Tongue (tissue), 3 donors: ENCODE measurements at places on chromosomes 7 and 10.

DNA sequence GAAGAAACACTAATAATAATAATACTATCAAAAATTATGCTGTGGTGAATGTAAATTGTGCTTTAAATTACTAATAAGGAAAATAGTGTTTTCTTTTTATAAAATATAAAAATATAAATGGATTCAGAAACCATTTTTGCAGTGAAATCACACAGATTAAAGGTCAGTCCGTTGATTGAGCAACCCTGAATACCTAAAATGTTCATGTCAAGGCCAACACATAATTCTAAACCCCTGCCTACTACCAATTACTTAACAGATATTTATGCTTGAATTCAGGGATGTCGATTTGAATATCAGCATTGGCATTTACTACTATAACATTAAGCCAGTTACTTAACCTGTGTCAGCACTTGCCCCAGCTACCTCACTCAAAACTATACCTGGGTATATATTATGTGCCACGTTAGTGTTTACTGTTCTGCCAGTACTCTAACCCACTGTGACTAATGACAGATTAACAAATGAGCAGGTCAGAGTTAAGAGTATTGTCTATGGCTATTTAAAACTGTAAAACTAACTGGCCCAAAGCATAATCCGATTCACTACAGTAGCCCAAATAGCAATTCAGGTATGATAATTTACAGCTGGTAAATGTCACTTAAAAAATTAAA, 165.0 kb downstream of the KMT2E start:
- DNase-seq: no peak

DNA sequence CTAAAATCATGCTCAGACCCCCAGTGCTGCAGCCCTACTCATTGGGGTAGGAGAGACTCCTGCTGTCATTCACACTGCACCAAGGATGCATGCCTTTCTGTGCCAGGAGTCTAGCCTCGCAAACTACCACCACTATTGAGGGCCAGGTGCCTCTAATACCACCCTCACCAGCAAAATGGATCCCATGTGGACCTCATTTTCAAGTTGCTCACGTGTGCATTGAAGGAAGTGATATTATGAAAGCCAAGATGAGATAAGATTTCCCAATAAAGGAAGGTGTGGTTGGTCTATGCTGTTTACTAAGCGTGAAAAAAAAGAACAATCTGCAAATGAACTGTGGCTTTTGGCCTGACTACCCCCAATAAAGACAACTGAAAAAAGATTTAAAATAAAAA, 7.2 kb upstream of the LAMTOR4 start:
- no peak for DNase-seq

GRCh38 chr7:28093623-28094232, 86.9 kb downstream of the JAZF1 start:
- DNase-seq: peak; percentile 77

DNA sequence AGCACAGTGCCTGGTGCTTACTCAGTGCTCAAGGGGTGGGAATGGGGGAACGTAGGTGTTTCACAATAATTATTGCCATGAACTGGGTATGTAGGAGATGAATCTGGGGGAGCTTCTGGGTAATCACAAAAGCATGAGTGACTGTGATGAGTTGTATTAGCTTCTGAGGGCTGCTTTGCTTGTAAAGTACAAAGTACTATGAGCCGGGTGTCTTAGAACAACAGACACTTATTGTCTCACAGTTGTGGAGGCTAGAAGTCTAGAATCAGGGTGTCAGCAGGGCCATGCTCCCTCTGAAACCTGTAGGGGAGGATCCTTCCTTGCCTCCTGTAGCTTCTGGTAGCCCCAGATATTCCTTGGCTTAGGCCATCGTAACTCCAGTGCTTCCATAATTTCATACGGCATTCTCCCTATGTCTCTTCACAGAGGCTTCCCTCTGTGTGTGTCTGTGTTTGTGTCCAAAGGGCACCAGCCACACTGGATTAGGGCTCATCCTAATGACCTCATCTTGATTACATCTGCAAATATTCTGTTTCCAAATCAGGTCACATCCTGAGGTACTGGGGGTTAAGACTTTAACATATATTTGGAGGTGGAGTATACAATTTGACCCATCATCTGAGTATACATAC, 84.8 kb upstream of the AGBL3 start:
- no peak for DNase-seq

- peak; percentile 62 for DNase-seq
These were observed 62.7 kb downstream of the ADCYAP1R1 start for GRCh38 chr7:31114593-31115343.

DNA sequence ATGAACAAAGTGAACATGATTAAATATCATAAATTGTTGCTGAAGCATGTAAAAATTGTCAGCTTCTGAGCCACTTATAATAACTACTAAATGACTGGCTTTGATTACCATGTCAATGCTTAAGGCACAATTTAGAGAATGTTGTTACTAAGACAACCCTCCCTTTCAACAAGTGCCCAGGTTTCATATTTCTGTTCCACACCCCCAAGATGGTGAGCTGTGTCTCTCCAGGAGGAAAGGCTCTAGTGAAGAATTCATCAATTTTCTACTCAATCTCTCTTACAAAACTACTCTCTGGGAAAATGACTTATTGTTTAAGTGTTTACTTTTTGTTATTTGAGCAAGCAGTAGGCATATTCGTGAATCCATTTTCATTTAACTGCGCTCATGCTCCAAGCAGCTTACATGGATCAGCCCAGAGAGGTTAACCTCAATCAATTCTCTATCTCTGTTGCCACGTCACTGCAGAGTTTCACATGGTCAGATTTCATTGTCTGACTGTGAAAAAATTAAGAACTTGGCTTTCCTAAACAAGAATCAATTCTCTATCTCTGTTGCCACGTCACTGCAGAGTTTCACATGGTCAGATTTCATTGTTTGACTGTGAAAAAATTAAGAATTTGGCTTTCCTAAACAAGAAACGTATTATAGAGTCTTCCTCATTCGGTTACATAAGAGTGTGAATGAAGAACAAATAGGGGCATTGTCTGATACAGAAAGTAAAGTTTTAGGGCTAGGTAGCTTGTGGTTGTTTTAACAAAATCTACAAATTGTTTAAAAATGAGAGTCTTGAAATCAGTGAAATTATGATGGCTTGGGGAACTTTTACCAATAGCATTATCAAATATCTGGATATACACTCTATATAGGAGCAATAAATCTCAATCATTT, 49.7 kb downstream of the CCDC71L start:
- DNase-seq: peak; percentile 15

DNA sequence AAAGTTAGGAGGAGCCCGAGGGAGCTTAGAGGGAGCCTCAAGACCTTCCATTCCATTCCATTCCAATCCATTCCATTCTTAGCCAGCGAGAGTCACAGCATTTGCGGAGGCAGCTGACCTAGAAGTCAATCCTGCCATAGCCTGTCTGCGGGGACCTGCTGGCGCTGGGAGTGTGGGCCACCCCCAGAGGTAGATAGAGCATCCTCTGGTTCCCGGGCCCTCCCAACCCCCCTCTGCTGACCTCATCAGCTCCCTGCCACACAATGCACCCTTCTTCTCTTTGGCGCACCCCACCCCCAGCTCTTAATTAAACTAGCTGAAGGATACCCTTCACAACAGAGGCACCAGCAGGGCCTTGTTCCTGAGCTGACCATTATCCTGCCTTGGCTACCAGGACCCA, 152.5 kb upstream of the ZMIZ1 start:
- DNase-seq: no peak

DNA sequence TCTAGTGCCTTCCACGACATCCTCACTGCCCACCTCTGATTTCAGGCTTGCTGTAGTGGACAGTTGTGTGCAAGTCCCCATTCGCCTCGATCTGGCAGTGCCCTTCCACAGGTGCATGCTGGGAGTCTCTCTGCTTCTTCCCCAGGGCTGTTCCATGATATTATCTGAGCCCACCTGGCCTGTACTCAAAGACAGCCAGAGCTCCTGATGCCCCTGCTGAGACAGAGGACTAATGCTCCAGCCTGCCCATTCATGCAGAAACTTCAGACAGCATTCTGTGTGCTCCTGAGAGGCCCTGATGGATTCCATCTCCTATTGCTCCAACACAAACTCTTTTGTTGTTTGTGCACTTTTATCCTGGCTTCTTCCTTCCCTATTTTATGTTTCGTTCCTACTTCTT, 164.8 kb upstream of the PRSS58 start:
- no peak for DNase-seq

GRCh38 chr10:128080231-128080630, 46.0 kb downstream of the MKI67 start:
- no peak for DNase-seq

DNA sequence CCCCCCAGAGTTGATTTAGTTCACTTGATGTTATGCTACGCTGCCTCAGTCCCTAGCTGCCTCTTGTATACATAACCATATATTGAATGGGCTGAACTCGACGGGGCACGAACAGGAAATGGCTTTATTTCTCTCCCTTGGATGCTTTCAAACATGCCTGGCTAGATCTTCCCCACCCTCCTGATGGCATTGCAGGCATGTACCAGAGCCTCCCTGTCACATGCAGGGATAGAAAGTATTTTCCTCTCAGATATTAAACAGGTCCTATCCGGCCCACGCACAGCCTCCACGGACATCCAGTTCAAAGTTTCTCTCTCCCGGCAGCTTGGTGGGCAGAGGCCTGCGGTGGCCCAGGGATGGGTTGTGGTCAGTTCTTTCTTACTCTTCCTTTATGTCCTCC, 422.1 kb downstream of the RPS24 start:
- DNase-seq: no peak

GRCh38 chr7:111356941-111357340, 205.4 kb downstream of the IMMP2L start:
- DNase-seq: no peak

GRCh38 chr10:100847440-100847839, 65.3 kb upstream of the SLF2 start:
- no peak for DNase-seq

DNA sequence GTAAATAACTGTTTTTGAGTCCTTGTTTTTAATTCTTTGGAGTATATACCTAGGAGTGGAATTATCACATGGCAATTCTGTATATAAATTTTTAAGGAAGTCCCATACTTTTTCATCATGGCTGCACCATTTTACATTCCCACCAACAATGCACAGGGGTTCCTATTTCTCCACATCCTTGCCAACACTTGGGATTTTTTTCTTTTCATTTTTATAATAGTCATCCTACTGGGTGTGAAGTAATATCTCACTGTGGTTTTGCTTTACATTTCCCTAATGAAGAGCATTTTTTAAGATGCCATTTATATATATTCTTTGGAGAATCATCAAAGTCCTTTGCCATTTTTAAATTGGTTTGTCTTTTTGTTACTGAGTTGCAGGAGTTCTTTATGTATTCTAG, 89.7 kb downstream of the ARID5B start:
- no peak for DNase-seq

DNA sequence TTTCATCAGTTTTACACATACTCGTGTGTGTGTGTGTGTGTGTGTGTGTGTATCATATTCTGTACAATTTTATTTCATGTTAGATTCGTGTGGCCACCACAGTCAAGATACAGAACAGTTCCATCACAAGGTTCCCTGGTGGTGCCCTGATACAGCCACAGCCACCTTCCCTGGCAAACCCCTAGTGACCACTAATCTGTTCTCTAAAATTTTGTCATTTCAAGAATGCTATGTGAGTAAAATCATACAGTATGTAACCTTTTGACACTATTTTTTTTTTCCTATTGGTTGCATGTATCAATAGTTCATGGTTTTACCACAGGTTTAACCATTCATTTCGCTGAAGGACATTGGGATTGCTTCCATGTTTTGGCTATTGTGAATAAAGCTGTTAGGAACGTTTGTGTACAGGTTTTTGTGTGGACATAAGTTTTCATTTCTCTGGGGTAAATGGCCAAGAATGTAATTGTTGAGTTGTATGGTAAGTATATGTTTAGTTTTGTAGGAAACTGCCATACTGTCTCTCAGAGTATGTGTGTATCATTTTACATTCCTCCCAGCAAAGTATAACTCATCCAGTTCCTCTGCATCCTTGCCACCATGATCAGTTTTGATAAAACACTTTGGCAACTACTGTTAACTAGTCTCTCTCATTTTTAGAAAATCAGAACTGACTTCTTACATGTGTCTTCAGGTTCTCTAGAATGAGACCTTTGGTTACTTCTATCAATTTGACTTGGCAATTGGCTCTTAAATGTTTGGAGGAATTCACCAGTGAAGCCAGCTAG, 20.6 kb downstream of the KLHDC10 start:
- no peak for DNase-seq

DNA sequence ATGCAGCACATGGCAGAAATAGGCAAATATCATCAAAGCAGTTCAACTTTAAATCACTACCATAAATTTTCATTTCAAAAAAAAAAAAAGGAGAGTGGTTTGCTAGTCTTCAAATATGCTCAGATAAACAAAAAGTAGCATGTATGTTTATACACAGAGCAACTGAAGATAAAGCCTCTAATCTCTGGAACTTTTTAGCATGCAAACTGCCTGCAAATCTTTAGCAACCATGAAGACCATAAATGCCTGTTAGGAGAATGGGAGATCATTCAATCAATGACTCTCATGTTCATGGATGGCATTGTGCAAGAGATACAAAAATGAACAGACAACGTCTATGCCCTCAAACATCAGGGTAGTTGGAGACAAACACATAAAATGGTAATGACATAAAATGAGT, 57.3 kb downstream of the ORC5 start:
- no peak for DNase-seq

DNA sequence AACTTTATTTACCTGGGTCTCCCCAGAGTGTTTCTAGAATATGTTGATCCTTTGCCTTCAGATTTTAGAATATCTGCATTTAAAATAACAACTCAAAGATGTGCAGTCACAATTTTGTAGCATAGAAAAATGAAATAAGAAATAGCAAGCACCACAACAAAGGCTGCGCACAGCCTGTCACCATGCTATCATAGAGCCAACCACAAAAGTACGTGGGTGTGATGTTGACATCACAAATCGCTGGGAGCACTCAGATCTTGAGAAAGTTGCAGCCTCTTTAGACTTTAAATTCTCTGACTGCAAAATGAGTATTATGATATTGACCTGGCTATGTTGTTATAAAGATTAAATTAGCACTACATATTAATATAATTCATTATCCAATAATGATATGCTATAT, 177.9 kb downstream of the TNS3 start:
- no peak for DNase-seq

DNA sequence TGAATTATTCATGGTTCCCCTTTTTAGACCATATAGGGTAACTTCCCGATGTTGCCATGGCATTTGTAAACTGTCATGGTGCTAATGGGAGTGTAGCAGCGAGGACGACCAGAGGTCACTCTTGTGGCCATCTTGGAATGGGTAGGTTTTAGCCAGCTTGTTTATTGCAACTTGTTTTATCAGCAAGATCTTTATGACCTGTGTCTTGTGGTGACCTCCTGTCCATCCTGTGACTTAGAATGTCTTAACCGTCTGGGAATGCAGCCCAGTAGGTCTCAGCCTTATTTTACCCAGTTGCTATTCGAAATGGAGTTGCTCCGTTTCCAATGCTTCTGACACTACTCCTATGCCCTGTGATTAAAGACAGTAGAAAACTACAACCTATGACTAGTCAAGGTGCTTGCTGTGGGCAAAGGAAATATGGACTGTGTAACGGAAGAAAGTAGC, 18.8 kb upstream of the PAXIP1 start:
- DNase-seq: no peak
